ENCODE measurements at places on chromosomes 12 and 14. TPM values are rescaled to one million over a fixed set of nuclear protein-coding genes. Genes with fewer than 3 reads are reported as not detected.

TXNRD1 gene
- 820 TPM for polyA plus RNA-seq

GRCh38 chr12:32559434-32559833, 119.7 kb upstream of the DNM1L start:
- no peak for DNase-seq

DNA sequence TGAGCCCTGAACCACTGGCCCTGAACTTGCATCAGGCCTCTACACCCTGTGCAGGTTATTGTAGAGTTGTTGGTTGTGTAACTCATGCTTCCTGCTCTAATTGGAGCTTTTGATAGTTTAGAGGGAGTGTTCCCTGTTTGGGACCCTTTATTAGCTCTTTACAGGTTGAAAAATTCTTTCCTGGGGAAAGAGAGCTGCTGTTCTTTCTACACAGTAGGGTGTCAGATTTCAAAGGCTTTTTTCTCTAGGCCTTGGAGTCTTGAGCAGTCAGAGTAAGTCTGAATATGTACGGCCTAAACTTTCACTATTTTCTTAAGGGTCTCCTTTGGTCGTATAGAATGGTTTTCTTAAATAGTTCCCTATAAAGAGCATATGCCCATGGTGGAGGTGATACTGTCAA, 60.8 kb upstream of the NEDD1 start:
- no peak for DNase-seq

GRCh38 chr12:71057330-71057729, 100.5 kb downstream of the TSPAN8 start:
- DNase-seq: no peak

- no peak for DNase-seq
These were observed 54.4 kb upstream of the RIMBP2 start for GRCh38 chr12:130770413-130771028.

Data from A549 (cell line).